ENCODE measurements at places on chromosomes 4 and X. TPM values are rescaled to one million over a fixed set of nuclear protein-coding genes. Genes with fewer than 3 reads are reported as not detected.

Gene MTMR8
- total RNA-seq: 1.5 TPM

Gene ATP2B3
- 0.39 TPM for total RNA-seq

Gene CENPVL2
- total RNA-seq: not detected

Gene CXCL10
- total RNA-seq: not detected

GRCh38 chr4:32661229-32661628, 1941.1 kb downstream of the PCDH7 start:
- no peak for DNase-seq

DNA sequence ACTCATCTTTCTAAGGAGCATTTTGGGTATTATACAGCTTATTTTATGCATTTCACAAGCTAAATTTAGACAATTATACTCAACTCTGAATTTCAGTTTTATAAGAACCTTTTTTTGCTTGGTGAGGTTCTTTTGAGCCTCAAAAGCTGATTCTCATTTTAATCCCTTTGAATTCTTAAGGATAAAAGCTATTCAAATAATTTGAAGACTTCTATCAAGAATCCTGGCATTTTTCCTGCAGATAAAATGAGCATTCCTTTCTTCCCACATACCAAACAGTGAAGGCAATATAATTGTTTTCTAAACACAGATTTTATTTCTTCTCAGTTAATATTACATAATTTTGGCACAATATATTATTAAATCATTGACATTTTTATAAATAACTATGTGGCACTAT, 118.4 kb upstream of the GPM6A start:
- no peak for DNase-seq

- DNase-seq: no peak
These were observed 305.3 kb upstream of the INTU start for GRCh38 chr4:127327491-127327890.

DNA sequence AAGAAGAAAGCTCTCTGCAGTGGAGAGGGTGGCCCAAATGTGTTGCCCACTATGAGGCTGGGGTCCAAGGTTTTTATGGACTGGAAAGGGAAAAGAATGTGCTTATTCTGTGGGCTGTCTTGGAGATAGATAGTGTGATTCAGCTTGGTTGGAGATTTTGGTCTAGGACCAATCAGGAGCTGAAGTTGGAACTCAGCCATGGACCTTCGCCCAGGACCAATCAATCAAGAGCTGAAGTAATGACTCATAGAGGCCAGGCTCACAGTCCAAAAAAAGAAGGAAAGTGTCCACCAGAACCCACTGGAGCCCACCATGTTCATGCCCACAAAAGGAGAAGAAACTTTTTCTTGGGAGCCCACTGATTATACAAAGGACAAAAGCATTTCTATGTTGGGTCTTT, 369.5 kb downstream of the UBE2NL start:
- no peak for DNase-seq

DNA sequence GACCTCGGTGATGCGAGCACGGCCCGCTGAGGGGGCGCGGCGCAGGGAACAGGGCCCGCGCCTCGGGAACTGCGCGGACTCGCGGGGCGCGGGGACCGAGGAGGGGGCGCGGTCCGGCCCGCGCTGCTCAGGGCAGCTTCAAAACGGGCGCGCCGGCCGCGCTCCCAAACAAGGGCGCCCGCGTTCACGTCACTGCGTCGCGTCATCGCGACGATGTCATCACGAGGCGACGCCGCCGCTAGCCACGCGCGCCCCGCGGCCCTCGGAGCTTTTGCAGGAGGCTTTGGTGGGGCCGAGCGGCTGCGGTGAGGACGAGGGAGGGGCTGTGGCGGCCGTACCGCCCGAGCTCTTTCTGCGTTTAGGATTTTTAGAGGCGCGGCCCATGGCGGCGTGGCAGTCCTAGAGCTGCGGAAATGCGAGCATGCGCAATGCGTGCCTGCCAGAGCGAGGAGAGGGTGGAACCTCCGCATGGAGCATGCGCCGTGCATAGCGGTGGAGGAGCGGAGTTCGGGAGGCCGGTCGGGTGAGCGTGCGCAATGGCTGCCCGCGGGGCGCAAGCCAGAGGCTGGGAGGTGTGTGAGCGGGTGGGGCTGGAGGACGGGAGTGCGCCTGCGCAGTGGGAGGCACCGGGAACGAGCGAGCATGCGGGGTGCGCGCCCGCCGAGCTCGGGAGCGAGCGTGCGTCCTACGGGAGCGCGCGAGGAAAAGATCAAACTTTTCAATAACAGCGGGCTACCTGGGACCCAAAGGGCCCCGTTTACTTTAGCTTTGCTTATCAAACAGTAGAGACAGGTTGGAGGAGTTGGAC, at the start of gene PPP2R3B:
TSS of gene PPP2R3B (minus strand) at position 140 of the 808 bp plus-strand sequence. CDS start 216 bp downstream, outside the sequence.
- peak; percentile 100 for DNase-seq

DNA sequence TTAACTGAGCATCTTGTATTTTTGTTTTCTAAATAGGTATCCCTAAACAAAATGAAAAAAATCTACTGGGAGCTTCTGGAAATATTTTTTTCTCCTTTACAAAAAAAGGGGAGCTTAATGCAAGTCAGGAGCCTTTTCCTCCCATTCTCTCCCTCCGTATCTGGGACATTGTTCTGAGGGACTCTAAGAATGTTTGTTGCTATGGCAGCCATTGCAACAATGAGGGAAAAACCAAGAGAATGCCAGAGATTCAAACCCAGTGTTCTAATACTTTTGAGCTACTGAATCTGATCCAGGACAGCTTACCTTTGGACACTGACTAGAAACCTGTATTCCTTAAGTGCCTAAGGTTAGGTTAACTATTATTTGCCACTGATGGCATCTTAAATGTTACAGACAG, 485.7 kb upstream of the HS3ST1 start:
- no peak for DNase-seq

DNA sequence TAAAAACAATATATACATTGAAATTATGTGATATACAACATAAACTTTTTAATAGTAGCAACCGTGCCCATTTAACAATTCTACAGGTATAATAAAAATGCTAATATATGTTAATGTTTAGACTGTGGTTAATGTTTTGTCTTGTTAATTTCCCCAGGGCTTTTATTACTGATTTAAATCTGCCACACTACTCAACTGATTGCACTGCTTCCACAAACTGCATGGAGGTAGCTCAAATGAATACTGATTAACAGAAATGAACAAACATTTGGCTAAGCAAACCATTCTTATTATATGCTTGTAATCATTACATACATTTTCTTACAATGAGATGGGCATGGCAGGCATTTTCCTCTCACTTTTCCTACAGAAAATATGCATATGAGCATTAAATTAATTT, 275.9 kb downstream of the GPC3 start:
- no peak for DNase-seq

DNA sequence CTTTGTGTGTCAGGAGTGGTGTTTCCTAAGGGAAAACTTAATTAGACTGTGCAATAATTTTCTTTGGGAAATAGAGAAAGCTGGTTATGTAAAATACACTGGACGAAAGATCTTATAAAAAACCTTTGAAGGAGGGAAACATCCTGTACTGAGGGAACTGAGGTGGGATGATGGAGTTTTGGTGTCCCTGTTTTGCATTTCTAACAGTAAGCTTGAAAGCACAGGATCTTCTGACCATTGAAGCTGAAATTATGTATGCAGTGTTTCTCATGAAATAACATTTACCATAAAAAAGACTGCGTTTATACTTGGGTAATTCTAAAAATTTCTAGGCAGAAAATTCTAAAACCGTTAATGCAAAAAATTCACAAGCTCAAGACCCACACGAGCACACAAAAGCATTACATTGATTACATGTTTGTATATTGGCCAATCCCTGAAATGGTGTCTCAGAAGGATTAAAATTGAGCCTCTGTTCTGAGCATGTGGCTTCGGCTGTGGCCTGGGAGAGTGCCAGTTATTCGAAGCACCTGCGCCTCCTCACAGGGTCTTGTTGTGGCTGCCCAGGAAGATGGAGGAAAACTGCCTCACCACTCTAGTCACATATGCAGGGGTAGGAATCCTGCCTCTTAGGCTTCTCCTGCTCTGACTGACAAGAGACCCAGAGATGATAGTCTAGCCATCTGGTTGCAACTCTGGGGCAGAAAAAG, 49.5 kb downstream of the JADE3 start:
- no peak for DNase-seq

GRCh38 chr4:19304028-19304427, 947.7 kb upstream of the SLIT2 start:
- DNase-seq: no peak

- no peak for DNase-seq
These were observed 120.3 kb downstream of the BANK1 start for GRCh38 chr4:101910786-101911373.

- no peak for DNase-seq
These were observed 102.6 kb upstream of the PDE5A start for GRCh38 chr4:119731146-119731742.

DNA sequence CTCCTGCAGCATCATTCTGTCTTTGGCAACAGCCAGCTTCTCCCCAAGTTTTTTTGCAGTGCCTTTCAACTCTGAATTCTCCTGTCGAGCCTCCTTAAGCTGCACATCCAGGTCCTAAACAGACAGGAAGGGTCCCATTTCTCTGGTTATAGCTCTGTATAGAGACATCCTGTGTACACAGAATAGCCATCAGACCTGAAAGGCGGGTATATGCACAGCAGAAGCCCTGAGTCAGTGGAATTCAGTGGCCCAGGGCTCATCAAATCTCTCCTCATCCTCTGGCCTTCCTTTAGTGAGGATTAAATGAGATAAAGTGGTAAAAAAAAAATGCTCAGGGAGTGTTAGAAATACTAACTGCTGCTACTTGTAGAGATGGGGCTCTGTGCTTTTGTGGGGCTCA, 73.8 kb downstream of the FAM184B start:
- no peak for DNase-seq

GRCh38 chr4:43992552-43992951, 456.1 kb downstream of the KCTD8 start:
- DNase-seq: no peak

GRCh38 chr4:80295336-80295735, 28.9 kb downstream of the FGF5 start:
- no peak for DNase-seq

DNA sequence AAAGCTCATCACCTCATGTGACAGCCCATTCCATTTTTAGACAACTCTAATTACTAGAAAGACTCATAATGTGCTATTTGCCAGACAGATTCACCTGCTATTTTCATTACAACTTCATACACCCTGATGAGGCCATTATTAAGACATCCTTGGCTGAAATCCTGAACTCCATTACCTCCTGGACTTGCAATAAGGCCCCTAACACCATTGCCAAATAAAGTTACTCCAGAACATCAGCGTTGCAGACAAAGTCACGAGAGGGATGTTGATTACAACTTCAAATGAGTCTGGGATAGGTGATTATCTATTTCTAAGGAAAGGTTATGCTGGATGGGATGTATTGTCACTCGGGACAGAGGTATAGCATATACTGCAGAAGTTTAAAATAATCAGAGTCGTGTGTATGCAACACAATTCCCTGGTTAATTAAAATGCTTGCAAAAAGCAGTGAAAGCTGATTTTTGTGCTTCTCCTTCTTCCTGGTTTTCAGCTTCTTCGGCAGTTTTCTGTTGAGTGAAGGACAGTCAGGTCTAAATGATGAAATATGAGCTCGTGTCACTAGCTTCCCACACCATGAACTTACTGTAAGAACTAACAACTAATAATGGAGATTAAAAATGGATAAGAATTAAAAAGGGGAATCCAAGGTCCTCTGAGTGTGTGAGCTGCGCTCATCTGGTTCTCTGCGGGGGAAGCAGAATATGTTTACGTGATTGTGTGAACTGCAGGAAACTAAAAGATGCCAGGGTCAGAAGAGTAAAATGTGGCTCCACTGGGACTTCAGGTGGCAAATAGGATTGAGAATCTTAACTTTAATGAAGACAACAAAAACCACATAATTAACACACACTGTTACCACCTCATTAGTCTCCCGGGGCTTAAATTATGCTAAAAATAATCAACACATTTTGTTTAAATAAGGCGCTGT, 17.6 kb upstream of the SOD3 start:
- DNase-seq: peak; percentile 1

- no peak for DNase-seq
These were observed 806 bp upstream of the CD99L2 start for GRCh38 chrX:150899191-150899757.

DNA sequence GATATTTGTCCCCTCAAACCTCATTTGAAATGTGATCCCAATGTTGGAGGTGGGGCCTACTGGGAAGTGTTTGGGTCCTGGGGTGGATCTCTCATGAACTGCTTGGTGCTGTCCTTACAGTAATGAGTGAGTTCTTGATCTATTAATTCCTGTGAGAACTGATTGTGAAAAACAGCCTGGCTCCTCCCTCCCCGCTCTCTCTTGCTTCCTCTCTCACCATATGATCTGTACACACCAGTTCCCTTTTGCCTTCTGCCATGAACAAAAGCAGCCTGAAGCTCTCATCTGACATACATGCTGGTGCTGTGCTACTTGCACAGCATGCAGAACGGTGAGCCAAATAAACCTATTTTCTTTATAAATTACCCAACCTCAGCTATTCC, 11.2 kb upstream of the YIPF7 start:
- DNase-seq: no peak

DNA sequence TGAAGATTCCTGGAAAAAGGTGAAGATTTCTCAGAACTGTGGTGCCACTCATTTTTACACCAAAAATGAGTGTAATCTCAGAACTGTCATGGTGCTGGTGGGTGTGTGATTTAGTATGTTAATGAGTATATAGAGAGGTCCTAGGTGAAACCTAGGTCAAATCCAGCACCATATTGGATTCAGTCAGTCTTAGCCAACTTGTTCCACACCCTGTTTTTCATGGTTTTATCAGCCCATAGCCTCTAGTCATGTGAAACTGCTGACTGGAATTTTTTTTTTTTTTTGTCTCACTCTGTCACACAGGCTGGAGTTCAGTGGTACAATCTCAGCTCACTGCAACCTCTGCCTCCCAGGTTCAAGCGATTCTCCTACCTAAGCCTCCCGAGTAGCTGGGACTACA, 58.0 kb downstream of the LAS1L start:
- DNase-seq: no peak

DNA sequence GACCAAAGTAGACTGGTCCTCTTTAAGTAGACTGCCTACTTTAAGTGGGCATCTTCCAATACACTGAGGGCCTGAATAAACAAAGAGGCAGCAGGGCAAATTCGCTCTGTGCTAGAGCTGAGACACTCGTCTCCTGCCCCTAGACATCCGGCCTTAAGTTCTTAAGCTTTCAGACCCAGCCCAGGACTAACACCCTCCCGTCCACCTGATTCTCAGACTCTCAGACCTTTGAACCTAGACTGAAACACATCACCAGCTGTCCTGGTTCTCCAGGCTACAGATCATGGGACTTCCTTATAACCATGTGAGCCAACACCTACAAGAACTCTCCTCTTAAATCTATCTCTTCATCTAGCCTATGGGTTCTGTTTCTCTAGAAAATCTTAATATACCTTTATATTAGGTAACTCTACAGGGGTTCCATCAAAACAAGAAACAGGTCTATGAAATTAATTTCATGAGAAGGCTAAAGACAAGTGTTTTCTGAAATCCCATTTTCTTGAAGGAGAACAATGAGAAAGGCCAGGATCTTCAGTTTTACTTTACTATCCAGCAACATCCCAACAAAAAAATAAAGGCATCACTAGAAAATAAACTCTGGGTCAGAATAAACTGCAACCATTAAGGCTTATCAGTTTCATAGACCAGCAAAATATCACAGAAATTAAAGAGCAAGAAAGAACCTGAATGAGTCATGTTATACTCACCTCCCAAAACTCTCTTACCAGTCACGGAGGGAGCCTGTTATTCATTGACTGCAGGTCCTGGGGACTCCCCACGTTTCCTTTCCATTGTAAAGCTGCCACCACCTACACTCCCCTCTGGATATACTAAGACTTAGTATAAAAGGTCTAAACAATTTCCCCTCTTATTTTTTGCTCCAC, 14.8 kb downstream of the ADGRA3 start:
- DNase-seq: no peak

Data from osteocyte (in vitro differentiated cells).